Activated CD8-positive, alpha-beta T cell treated with anti-CD3 and anti-CD28 coated beads for 36 hours (primary cell): ENCODE measurements at places on chromosomes 16 and 17. TPM values are rescaled to one million over a fixed set of nuclear protein-coding genes. Genes with fewer than 3 reads are reported as not detected.

GRCh38 chr17:20998571-20999043 is 44.2 kb downstream of the USP22 start:
- no peaks in the 10 kb centered on the region for H3K27me3 ChIP-seq
- peaks cover 46% of the 10 kb centered on the region for H3K4me1 ChIP-seq
- H3K27ac ChIP-seq = peak overlapping the region; percentile 40
- H3K36me3 ChIP-seq = peaks cover 28% of the 10 kb centered on the region

GRCh38 chr17:62703261-62703775 is 75.8 kb downstream of the MRC2 start:
- DNase-seq = peak; percentile 54
- H3K4me3 ChIP-seq = peak overlapping the region; percentile 40
- H3K4me1 ChIP-seq = peaks cover 17% of the 10 kb centered on the region
- H3K27ac ChIP-seq = no peak overlapping the region
- peaks cover 24% of the 10 kb centered on the region for H3K27me3 ChIP-seq
- H3K36me3 ChIP-seq = no peaks in the 10 kb centered on the region

- H3K27ac ChIP-seq = no peak overlapping the region
- H3K36me3 ChIP-seq = no peaks in the 10 kb centered on the region
- no peaks in the 10 kb centered on the region for H3K4me1 ChIP-seq
- H3K27me3 ChIP-seq = peaks cover 10% of the 10 kb centered on the region
- H3K4me3 ChIP-seq = no peak overlapping the region
Observed at GRCh38 chr16:77918809-77919707, 103.3 kb upstream of the CLEC3A start.

ZNF597 gene
- 1.8 TPM for total RNA-seq
